Astrocyte of the cerebellum (primary cell): ENCODE measurements at places on chromosomes 4 and X.

DNA sequence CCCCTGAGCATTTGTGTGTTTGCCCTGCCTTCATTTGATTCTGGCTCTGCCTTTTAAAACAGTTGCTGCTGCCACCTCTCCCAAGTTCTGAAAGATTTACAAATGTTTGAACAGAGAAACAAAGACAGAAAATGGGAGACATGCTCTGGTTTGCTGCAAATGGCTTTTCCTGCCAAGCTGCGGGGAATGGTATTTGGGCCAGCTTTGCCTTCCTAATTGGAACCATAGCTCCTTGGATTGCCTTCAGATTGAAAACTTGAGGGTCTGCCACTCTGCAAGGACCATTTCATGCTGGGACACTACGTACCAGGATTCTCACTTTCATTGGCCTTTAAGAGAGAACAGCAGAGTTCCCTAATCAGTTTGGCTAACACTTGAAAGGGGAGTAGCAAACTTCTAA, 74.9 kb downstream of the NHS start:
- no peak for DNase-seq

- DNase-seq, result no peak
Observed at GRCh38 chrX:130296743-130297142, 28.0 kb upstream of the ZNF280C start.

- DNase-seq, result no peak
Observed at GRCh38 chr4:119281393-119281792, 40.5 kb downstream of the FABP2 start.

GRCh38 chr4:168588916-168589531, 92.2 kb downstream of the PALLD start:
- DNase-seq, result peak; percentile 83

DNA sequence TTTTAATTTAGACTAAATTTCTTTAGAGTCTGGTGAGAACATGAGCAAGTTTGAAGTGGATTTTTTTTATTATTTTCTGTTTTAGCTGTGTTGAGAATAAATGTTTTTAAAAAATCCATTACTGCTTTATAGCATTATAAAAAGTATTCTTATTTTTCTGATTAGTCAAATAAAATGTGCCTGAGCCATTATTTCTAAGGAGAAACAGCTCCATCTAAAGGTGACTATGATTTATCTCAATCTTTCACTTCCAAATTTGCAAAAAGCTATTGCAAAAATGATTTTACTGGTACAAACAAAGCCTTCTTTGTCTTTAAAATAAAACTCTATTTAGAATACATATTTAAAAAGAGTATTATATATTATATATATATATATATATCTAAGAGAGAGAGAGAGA, 959.2 kb downstream of the FAM133A start:
- DNase-seq, result no peak

- DNase-seq, result no peak
Observed at GRCh38 chrX:102985192-102985591, 48.1 kb downstream of the RAB40AL start.

- DNase-seq, result peak; percentile 60
Observed at GRCh38 chr4:43132010-43132582, 239.6 kb downstream of the GRXCR1 start.
